Fibroblast of skin of abdomen (primary cell): ENCODE measurements at places on chromosomes 3 and 15.
A peak's percentile ranks its signal among the peaks of the same experiment; 100 is the strongest.

- DNase-seq: no peak
These were observed 5.3 kb upstream of the AP3B2 start for GRCh38 chr15:82715003-82715402.

- no peak for DNase-seq
These were observed 109.4 kb downstream of the ATP8B4 start for GRCh38 chr15:50009634-50010033.

GRCh38 chr3:133930341-133930933 is 34.8 kb upstream of the RAB6B start:
- peak; percentile 70 for DNase-seq

DNA sequence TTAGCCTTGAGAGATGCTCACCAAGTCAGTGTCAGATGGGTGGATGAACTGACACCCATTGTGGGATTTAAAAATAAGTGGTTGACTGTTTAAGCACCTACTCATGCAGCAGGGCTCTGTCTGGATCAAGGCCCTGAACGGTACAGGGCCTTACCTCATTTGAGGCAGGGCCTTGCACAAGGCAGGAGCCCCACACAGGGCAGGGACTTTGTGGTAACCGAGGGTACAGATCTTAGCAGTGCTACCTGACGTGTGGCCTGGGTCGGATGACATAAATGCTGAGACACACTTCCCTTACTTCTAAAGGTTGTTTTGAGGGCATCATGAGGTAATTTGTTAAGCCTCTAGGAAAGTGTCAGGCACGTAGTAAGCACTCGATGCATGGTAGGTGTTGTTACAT is 59.5 kb upstream of the PLXNA1 start:
- no peak for DNase-seq

DNA sequence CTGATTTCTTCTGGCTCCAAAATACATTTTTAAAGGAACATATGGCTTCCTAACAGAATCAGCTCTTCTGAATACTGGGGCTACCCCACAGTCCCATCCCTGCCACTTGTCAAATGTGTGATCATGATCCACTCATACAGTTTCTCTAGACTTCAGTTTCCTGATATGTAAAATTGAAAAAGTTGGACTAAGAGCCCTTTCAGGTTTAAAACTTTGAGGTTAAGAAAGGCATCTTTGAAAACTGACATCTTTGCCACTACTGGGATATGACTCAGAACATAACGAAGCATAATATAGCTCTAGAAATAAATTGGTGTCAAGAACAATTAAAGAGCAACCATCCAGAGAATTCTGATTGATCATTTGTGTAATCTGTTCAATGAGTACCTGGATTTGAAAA is 248.3 kb downstream of the IL5RA start:
- DNase-seq: no peak

DNA sequence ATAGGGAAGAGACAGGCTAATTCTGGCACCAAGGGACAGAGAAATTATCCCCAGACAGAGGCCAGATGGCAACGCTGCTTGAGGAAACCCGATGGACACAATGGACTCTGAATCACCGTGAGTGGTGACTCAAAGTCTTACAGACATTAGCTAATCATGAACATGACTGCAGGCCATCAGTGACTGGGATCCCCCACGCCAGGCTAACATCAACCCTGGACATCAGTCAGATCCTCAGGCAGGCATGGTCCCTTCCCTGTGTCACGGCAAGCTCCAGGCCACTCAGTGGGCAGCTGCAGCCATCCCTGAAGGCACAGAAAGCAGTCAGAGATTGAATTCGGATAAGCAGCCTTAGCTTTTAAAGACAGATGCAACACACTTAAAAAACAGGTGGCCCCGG is 23.8 kb upstream of the OXTR start:
- DNase-seq: peak; percentile 50

DNA sequence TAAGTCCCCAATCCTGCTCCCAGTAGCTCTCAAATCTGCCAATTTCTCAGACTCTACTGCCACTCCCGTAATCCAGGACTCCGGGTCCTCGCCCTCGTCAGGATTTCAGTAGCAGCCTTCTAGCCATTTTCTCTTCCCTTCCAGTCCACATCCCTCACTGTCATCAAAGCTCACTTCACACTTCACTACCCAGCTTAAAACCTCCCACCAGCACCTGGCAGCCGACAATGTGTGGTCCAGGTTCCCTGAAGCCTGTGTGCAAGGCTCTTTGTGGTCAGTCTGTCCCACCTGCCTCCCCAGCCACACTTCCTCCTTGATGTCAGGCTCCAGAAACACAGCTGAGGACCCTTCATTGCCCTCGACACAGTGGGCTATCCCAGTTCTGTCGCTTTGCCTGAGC is 304.5 kb upstream of the ROPN1 start:
- no peak for DNase-seq

DNA sequence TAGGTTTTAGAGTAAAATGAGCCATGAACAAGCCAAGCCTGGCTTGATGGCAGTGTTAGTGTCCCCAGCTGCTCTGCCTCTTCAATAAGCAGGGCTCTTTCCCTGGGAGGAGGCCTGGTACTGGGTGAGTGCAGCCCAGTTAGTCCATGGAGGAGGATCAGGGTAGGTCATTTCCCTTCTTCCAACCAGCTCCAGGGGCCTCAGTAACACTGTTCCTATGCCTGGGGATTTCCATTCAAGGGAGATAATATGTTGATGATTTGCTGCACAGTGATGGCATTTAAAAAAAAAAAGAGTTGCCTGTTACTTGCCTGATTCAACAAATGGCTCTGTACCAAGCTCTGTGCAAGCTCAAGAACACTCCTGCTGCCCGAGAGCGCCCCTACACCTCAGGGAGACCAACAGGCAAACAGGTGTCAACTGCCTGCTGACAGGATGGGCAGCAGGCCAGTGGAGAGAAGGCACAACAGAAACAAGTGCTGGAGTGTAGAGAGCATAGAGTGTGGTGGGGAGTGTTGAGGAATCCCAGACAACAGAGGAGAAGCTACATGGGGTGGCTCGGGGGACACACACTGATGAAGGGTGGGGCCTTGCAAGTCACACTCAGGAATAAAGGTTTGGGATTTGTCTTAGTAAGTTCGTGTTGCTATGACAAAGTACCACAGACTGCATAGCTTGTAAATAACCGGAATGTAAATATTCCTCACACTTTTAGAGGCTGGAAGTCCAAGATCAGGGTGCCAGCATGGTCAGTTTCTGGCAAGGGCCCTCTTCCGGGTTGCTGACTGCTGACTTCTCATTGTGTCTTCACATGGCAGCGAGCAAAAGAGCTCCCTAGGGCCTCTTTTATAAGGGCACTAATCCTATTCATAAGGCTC is 78.6 kb upstream of the PXYLP1 start:
- no peak for DNase-seq

DNA sequence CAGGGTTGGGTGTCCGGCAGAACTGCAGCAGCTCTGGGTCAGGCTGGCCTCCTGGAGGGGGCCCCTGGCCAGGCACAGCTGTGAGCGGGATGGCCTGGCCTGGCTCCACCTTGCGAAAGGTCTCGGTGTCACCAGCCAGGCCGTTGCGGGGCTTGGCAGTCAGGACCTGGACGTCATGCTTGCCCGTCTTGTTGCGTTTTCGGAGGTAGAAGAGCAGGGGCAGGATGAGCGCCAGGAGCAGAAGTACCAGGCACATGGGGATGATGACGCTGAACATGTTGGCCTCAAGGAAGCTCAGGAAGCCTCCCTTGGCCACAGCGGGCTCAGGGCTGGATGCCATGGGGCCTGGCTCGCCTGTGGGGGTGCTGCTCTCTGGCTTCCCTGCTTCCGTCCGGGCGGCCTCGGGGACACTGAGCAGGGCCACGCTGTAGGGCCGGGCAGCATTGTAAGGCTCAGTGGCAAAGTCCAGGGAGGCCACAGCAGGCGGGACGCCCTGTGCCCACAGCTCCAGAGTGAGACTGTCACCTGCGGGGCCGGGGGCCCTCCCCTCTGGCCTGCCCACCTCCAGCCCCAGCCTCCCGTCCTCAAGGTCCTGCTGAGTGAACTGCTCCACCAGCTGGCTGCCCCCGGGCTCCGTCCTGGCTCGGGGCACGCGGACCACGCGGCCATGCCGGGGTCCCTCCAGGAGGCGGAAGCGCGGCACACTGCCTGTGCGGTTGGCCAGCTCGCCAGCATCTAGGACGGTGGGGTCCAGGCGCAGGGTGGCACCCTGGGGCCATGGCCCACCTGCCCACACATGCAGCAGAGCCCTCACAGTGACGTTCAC is 28.1 kb downstream of the SNX33 start:
- DNase-seq: no peak

DNA sequence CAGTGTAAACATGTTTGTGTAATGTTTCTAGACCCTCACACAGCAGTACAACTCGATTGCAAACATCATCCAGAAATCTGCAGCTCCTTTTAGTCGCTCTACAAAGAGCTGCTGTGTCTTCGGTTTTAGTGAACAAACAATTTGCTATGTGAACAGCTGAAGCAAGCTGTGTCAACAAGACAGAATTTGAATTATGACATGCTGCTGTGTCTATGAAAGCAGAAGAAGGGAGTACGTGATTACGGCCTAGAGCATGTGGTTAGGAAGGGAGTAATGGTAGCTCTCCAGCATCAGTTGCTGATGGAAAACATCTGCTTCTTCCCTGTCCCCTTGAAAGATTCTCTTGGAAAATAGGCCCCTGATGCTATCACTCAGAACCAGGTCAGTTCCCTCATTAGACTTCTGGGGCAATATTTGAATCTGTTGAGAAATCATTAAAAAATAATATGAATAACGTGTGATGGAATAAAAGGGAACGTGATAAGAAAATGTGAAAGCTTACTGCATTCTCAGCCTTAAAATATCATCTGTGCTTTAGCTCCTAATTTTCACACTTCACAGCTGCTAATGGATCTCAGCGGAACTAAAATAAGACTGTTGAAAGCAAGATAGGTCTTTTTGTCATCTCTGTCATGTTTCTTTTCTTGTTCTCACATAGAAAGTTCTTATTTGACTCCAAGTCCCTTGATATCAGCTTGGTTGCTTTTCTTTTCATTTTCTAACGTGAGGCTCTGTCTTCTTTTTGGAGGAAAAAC is 891.5 kb downstream of the ROBO2 start:
- DNase-seq: peak; percentile 76

- DNase-seq: no peak
These were observed 7.1 kb downstream of the RMDN3 start for GRCh38 chr15:40747685-40748631.

DNA sequence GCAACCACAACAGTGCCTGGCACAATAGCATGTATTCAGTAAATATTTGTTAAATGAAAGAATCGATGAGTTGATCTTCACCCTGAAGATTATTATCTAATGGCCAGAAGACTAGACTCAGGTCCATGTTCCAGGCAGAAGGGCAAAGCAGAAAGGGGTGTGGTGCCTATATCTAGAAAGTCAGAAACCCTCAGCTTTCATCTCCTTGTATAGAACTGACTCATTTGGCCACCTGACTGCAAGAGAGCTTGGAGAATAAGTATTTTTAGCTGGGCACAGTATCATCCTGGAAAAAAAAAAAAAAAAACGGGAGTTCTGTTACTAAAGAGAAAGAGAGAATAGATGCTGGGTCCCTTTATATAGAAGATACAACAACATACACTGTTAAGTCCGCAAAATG is 69.7 kb upstream of the SPRED1 start:
- DNase-seq: no peak

DNA sequence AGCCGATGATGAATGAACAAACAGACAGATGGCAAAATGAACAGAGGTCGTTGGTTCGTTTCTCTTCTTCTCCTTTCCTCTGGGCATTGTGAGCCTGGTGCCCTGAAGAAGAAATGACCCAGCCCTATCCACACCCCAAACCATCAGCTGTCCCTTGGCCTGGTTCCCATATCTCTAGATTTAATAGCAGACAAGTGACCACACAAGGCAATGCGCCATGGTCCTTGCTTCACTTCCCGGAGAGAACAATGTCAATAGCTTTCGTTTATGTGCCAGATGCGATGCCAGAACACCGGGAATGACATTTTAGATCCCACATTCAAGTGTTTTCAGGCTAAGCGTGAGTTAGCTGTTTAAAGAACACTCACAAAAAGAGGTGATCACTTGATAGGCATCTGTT is 17.7 kb downstream of the POC1A start:
- no peak for DNase-seq

GRCh38 chr15:55823699-55824340 is 80.9 kb upstream of the PRTG start:
- DNase-seq: peak; percentile 31

DNA sequence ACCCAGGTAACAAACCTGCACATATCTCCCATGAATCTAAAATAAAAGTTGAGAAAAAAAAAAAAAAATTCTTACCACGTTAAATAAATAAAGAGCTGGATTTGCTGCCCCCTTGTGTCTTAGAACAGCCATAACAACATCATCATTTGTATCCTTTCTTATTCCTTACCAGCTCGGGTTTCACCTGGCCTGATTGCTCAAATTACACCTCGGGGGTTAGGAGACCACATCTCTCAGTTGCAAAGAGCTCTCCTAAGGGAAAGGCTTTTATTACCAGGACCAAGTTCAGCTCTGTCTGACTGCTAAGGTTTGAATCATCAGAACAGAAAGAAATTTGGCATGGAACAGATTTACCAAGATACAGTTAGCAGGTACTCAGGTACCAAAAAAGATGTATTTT is 25.8 kb upstream of the RPL39L start:
- peak; percentile 61 for DNase-seq
